COLO829 (cell line): ENCODE measurements at places on chromosomes 1 and 21.

GRCh38 chr1:14647777-14648176 is 49.3 kb downstream of the KAZN start:
- DNase-seq = no peak

DNA sequence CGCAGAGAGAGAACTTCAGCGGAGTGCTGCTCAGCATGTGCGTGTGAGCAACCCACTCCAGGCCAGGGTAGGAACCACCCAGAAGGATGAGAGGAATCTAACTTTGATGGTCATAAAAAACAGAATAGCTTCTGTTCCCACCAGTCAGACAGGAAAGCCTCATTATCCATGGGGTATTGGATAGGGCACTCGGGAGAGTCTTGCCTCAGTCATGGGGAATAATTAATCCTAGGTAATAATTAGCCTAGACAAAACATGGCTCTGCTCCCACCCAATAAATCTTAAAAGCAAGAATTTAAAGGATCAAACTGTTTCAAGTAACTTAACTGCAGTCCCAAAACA is 35.3 kb downstream of the LDLRAD1 start:
- DNase-seq = no peak

DNA sequence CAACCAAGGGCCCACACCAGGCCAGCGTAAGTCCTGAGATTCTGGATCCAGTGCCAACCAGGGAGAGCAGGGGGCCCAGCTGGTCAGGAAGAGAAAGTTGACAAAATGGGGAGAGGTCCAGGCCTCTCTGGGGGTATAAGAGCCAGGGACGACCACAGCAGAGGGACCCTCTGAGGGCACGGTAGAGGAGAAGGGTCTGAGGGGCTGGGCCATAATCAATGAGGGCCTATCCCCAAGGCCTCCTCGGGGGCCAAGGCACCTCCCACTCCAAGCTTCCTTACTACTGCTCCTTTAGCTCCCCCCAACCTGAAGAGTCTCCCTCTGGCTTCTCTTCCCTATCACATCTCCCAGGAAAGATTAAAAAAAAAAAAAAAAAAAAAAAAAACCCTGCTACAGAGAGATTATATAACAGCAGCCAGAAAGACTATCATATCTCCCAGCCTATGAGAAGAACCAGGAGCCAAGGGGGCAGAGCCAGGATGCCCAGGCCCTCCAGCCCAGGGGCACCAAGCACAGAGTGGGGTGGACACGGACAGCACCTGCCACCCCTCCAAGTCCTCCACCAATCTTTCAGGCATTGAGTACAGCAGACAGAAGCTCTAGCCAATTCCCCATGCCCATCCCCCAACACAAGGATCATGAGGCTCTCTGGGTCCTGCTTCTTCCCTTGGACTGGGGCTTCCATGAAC is 2.7 kb downstream of the MEF2D start:
- no peak for DNase-seq

- no peak for DNase-seq
Observed at GRCh38 chr1:234554698-234555311, 55.2 kb downstream of the IRF2BP2 start.
